CD4-positive, alpha-beta T cell treated with Interleukin-6 at 100 ng/mL for 8 hours (primary cell): ENCODE measurements at places on chromosomes 2 and 18.

- no peak for DNase-seq
Observed at GRCh38 chr18:65788373-65788772, 37.6 kb downstream of the CDH7 start.

- peak; percentile 68 for DNase-seq
Observed at GRCh38 chr18:2654928-2655177, 673 bp upstream of the SMCHD1 start.

DNA sequence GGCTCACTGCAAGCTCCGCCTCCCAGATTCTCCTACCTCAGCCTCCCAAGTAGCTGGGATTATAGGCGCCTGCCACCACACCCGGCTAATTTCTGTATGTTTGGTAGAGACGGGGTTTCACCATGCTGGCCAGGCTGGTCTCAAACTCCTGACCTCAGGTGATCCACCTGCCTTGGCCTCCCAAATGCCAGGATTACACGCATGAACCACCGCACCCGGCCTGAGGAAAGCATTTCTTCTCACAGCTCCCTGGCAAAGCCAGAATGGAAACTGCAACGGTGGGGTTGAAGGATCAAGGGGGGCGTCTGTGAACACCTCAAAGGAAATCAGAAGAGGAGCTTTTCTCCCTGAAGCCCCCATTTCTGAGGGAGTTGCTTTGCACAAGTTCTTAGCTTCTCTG, 11.2 kb upstream of the TEX51 start:
- DNase-seq, result no peak

DNA sequence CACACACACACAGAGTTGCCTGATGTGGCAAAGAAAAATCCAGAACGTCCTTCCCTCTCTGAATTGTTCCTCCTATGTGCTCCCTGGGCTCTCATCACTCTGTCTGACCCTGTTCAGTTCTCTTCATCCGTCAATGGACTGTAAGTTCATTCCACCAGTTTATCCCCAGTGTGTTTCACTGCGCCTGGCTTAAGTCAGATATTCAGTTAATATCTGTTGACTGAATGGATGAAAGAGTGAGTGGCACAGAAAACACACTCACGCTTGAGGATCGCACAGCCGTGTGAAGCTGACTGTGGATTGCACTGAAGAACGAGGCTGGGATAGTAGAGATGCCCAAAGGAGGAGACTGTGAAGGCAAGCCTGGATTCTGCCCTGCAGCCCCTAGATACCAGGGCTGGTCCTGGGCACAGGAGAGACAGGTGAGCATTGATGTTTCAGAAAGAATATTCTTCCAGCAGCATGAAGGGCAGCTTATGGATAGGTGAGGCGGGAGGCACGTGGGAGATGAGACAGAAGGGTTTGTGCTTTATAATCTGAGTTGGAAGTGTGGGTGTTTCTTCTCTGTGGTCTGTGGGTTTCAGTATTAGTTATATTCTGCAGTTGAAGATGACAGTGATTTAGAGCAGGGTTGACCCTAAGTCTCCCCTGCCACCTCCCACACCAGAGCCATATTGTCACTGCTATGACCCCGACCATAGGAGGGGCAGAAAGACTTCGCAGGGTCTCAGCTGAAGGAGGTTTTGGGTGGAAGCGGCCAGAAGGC, 129.9 kb downstream of the SOCS6 start:
- DNase-seq, result no peak

- DNase-seq, result no peak
Observed at GRCh38 chr18:80244956-80245730, 2.2 kb downstream of the PARD6G start.

DNA sequence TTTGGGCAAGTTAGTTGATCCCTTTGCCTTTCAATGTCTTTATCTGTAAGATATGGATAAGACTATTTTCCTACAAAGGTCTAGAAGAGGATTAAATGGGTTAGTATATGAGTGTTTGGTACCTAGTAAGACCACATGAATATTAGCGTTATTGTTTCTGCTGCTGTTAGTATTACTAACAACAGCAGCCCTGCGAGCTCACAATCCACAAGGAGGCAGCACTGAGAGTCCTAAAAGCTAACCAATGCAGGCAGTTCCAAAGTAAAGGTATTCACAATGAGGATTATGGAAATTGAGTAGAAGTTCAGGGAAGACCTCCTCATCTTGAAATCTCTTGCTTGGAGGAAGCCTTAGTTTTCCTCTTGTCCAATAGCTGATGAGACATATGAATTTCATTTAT, 248.9 kb downstream of the TDRD15 start:
- DNase-seq, result no peak

DNA sequence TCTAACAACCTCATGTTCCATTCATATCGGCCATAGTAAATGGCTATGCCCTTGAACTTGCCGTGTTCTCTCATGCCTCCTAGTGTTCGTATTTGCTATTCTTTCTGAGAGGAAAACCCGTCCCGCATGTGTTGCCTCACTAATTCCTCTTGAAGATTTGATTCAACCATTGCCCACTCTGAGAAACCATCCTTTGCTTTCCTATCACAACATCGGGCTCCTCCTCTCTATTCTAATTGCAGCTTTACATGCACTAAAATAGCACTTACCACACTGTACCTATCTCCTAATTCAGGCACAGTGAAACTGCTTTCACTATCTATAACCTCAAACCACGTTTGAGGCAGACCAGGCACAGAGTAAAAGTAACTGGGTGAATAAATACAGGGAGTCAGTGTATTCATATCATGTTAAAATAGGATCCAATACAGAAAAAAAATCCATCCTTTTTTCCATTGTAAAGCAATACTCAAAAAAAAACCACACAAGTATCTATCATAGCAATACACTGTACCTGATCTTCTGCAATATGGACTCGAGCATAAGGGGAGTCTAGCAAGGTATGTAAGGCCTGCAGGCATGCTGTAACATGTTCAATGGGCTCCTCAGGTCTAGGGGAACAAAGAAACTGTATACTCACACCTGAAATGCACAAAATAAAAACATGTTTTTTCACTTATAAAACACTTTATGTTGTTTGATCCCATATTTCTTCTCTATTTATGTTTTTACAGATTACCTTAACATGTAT, 39.0 kb upstream of the STRN start:
- DNase-seq, result peak; percentile 4

DNA sequence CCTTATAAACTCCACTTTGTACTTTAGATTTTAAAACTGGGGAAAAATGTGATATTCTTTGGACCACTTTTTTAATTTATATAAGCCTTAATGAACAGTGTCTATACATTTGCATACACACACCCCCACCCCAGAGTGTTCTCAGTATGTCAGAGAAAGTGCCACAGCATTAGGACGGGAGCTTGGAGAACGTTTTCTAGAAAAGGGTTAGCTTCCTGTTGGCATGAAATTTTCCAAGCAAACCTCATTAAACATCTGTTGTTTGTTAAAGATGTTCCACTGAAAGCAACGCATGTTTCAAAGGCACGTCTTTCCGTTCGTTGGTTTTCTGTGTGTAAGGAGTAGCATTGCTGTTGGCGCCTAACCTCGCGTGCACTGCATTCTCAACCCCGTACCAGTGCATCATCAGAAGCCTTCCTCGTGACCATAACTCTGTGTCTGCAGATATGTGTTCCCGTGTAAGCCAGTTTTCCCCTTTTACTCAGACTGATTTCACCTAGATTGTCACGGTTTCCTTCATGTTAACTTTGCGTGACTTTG, 228.5 kb downstream of the ALPK2 start:
- DNase-seq, result no peak

DNA sequence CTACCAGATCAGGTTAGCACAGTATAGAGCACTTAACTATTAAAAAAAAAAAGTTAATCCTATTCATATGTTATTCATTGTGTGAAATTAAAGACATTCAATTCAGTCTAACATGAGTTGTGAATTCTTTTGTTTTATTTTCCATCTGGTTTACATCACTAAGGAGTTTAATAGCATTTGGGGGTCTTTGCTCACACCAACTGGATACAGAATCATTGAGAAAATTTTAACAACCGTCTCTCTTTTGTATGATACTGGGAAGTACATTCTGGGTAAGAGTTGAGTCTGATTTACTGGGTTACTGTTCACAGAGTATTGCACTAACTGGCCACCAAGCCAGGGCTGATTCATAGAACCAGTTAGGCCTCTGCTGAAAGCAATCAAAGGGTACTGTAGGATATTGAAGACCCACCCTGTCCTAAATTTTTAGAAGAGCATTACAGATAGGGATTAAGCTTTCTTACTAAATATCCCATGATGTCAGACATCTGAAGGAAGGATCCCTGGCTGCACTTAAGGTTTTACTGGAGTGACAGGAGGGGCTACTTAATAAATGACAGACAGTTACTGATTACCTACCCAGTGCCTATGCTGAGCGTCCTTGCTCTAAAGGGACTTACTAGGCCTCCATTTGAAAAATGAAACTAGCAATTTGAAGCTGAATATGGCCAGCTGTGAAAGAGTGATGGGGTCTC, 387.9 kb downstream of the SETBP1 start:
- no peak for DNase-seq

DNA sequence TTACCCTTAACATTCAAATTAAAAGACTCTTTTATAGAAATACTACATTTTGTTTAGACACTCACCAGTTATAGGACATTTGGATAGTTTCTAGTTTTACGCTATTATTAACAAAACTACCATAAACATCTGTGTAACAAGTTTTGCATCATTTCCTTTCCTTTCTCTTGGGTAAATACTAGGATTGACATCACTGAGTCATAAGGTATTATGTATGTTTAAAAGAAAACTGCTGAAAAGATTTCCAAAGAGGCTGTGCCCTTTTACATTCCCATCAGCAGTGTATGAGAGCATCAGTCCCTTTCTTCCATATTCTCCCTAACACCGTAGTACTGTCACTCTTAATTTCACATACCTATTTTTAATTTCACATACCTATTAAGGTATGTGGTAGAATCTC, 130.6 kb downstream of the USP34 start:
- no peak for DNase-seq

DNA sequence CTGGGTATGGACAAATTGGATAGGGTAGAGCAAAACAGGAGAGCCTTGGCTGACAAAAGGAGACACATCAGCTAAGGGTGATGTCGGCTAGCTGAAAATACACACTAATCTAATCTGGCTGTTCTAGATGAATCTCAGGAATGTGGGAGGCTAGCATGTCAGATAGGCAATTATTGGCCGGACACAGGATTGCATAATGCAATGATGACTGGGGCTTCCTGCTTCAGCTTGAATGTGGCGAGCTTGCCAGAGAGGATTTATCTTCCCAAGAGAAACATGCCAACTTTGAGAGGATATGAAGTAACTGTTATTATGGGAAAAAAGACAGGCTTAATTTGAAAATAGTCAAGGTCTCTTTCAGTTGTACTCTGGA, 102.4 kb downstream of the TRIB2 start:
- DNase-seq, result no peak

DNA sequence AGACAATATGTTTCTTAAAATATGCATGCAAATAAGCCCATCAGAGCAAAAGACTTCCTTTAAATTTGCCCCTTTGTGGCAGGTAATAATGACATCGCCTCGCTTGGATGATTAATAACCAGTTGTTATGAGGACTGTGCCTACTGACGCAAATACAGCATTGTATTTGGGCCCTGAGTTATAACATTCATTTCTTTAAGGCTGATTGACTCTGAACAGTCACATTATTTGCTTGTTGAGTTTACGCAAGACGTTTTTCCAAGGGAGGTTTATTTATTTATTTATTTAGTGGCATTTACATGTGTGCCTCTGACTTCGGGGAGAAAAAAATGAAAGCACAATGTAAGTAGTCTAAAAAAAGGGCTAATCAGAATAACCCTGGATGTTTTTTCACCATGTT, 88.3 kb downstream of the SLC8A1 start:
- DNase-seq, result no peak

DNA sequence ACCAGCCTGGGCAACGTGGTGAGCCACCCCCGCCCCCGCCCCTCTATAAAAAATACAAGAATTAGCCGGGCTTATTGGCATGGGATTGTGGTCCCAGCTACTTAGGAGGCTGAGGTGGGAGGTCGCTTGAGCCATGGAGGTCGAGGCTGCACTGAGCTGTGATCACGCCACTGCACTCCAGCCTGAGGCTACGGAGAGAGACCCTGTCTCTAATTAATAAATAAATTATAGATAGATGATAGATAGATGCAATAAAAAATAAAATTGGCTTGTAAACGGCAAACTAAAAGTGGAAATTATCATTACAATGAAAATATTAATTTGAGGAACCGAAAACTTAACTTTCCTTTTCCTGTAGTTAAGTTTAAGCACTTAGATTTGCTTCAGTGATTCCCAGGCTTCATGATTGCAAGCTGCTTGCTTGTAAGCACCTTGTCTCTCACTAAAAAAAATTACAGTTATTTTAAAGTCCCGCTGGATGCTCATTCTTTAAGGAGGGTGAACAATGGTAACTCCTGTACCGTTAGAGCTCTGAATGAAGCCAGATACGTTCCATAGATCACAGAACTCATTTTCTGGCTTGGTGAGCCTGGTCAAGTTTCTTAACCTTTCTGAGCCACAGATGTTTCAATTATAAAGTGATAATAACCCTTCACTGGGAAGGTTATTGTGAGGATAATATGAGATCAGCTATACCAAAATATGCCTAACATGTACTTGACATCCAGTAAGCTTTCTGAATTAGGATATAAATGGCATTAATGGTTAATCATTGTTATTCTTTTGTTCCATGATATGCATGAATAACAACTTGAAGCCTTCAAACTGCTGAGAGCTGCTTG, 9.3 kb upstream of the NARS1 start:
- DNase-seq, result no peak

DNA sequence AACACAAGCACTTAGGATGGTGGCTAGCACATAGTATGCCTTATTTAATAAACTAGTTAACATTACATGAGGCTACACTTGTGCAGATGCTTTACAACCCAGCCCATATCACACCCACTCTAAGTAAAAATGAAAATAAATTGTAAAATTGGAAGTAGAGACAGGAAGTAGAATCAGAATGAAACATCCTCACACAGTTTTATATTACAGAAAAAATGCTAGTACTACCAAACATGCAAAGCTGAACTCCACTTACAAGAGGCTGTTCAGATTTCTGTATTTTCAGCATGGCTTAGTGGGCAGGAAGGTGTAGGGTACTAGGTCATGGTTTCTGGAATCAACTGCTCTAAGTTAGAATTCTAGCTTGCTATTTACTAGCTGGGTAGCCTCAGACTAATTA, 18.2 kb upstream of the CRIM1 start:
- no peak for DNase-seq

- no peak for DNase-seq
Observed at GRCh38 chr2:240224676-240225075, 84.2 kb upstream of the OTOS start.

DNA sequence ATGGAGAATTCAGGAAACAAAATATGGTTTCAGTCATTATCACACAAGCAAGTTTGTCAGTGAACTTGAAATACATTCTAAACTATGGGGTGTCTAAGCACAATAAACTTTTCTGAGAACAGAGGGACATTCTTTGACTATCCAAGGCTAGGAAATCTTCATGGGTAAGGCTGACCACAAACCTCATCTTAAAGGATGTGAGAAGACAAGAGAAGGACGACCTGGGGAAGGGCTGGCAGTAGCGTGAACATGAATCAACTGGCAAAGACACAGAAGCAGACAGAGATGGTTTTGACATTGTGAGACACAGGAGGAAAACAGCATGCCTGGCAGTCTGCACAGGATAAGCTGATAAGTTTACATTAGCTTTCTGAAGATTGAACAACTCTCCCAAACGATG, 752.4 kb upstream of the SLC8A1 start:
- DNase-seq, result no peak

- DNase-seq, result no peak
Observed at GRCh38 chr18:34911661-34912384, 129.4 kb upstream of the MAPRE2 start.

GRCh38 chr2:120674246-120675170, 61.2 kb upstream of the GLI2 start:
- no peak for DNase-seq

- no peak for DNase-seq
Observed at GRCh38 chr2:117770730-117771129, 43.8 kb upstream of the DDX18 start.

- no peak for DNase-seq
Observed at GRCh38 chr2:10541775-10542432, 93.8 kb upstream of the ODC1 start.
